ENCODE measurements at places on chromosomes 4 and X. TPM values are rescaled to one million over a fixed set of nuclear protein-coding genes. Genes with fewer than 3 reads are reported as not detected.

DNA sequence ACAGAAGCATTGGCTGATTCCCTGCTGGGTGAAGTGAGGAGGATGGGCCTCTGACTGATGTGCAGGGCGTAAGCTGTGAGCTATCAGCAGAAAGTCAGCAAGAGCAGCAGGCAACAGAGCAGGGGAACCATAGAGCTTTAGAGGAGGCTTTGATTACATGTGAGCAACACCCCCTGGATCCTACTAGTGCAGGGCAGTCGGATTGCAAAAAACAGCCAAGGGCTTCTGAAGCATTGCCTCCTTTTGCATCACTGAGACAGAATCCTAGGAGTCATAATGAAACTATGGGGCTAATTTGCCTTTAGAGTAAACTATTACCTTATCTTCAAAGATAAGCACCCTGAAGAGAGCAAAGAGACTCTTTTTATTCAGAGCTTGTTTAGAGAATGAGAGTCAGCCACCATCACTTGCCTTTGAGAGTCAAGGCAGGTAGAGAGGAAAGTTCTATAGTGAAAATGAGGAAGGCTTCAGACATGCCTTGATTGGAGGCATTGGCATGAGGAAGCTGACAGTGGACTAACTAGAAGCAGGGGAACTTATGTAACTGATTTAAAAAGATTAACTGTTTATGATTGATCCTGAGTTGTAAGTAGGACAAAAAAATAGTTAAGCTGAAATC, 420.3 kb downstream of the PDHA2 start:
- DNase-seq = no peak

- DNase-seq = no peak
Measured at GRCh38 chr4:111713276-111713675, 432.0 kb upstream of the FAM241A start.

SPANXA1 gene
- not detected for total RNA-seq

TRAM1L1 gene
- total RNA-seq = 8.7 TPM

RWDD4 gene
- total RNA-seq = 25.4 TPM

GRCh38 chrX:11724122-11725017, 33.7 kb upstream of the MSL3 start:
- no peak for DNase-seq

GJB1 gene
- 78.5 TPM for total RNA-seq

CTSO gene
- total RNA-seq = 10.9 TPM

GRCh38 chr4:10243856-10244255, 127.3 kb upstream of the WDR1 start:
- no peak for DNase-seq

- DNase-seq = no peak
Measured at GRCh38 chr4:155694100-155694785, 27.6 kb downstream of the GUCY1A1 start.

GRCh38 chr4:102598086-102598761, 97.1 kb downstream of the NFKB1 start:
- DNase-seq = no peak

- no peak for DNase-seq
Measured at GRCh38 chrX:71420686-71421085, 54.5 kb downstream of the TAF1 start.

DNA sequence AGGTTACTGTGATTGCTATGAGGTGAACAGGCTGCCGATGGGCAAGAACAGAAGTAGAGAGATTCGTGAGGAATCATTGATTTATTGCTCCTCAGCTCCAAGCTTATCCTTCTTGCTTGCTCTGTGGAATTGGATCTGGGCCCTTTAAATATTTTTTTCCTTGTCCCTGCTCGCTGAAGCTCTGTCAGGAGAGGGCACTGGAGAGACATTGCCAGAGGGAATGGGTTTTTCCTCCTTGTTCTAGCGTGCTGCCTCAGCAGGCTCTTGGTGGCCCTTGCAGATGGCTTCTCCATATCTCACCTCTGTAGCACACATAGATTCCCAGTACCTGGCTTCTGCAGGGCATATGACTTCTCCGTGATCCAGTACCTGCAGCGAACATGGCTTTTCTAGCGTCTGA, 67.4 kb downstream of the CNGA2 start:
- no peak for DNase-seq

GRCh38 chr4:125262079-125262478, 52.7 kb upstream of the FAT4 start:
- peak; percentile 57 for DNase-seq

GSX2 gene
- 1.8 TPM for total RNA-seq

DNA sequence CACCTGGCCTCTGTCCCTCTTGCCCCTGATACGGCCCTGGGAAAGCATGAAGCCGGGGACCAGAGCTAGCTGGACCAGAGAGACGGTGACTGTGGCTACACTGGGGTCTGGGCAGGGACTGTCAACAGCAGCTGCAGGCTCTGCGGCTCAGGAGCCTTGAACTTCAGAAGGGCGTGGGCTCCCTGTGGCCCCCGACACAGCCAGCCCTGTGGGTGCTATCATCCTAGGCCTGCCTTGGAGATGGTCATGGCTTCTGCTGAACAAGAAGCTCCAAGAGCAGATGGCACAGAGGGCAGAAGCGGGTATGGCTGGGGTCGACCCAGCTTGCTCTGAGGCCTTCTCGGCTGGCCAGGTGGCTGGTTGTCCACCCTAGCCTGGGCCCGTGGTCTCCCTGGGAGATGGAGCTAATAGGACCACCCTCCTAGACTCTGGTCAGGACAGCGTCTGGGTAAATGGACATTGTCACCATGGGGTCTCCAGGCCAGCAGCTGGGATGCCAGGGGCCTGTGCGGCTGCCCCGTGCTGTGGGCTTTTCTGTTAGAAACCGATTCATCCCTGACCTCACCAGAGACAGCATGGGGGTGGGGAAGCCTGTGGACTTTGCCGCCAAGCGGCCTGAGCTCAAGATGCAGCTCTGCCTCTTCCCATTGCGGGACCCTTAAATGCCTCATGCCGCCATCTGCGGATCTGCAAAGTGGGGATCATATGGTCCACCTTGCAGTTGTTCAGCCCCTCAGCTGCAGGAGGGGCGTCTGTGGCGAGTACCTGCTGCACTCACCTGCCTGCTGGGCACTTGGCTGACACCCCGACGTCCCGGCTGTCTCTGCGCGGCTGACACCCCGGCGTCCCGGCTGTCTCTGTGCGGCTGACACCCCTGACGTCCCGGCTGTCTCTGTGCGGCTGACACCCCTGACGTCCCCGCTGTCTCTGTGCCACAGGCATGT, 21.1 kb downstream of the CPZ start:
- no peak for DNase-seq

DNA sequence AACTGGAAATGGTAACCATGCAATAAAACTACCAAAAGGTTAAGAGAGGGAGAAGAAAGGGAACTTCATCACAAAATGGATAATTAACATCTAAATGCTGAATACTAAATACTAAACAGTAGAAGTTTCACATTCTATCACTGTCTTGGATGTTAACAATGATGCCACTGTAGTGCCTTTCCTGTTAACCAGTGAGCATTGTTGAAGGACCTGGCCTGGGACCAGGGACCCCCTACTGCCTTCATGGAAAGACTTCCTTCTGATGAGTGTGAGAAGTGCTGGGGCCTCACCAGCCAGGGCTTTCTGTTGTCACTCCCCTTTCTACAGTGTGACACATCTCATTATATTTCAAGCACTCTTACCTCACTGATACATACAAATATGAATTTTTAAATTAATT, 739.3 kb upstream of the FTHL17 start:
- no peak for DNase-seq

DNA sequence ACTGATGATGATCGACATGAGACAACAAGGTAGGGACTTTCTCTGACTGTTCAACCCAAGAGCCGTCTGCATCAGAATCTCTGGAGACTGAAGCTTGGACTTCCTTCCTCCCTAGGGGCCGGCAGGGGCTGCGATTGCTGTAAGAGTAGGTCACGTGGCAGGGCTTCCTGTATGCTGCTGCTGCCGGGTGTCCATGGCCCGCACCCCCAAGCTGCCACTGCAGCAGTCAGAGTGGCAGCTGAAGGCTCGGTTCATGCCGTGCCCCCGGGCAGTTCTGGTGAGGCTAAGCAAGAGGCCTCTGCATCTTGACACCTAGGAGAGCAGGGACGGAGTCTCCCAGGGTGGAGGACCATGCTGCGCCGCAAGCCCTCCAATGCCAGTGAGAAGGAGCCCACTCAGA, at the start of gene SASH3:
Gene SASH3, plus strand, starts transcription at position 203 of the 400 bp plus-strand sequence. Its CDS starts 149 bp downstream, at position 352.
- DNase-seq = peak; percentile 17

DNA sequence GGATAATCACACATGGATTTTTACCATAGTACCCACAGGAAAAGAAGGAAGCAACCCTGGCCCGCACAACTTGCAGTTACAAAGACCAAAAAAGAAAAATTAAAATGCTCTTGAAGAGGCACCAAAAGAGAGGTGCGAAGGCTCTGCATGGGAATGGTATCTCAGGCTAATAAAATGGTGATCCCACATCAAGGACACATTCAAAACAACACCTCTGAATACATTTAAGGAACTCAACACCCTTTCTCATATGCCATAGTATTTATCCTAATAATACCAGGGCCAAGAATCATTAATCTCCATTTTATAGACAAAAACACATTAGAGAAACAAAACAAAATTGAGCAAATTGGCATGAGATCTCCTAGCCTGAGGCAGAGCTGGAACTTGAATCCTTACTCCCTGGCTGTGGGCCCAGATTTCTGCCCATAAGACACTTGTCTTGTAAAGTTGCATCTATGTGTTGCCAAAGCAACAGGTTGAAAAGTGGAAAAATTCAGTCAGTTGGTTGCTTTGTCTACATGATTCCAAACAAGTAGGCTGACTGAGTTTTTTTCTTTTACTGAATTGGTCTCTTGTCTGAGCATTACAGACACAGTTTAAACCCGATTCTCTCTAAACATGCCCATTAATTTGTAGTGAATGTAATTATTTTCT, 33.5 kb downstream of the GUCY2F start:
- DNase-seq = no peak

GRCh38 chr4:174763454-174764104, 65.5 kb downstream of the GLRA3 start:
- no peak for DNase-seq
